Body of pancreas (tissue), 4 donors: ENCODE measurements at places on chromosomes 1 and 21.

GRCh38 chr1:12097321-12097720 lies 34.2 kb downstream of the TNFRSF8 start:
- no peak for DNase-seq

GRCh38 chr1:3548156-3548893 lies 63.0 kb downstream of the MEGF6 start:
- DNase-seq: peak; percentile 37

- DNase-seq: no peak
Measured at GRCh38 chr1:87179851-87180519, 148.7 kb upstream of the LMO4 start.

DNA sequence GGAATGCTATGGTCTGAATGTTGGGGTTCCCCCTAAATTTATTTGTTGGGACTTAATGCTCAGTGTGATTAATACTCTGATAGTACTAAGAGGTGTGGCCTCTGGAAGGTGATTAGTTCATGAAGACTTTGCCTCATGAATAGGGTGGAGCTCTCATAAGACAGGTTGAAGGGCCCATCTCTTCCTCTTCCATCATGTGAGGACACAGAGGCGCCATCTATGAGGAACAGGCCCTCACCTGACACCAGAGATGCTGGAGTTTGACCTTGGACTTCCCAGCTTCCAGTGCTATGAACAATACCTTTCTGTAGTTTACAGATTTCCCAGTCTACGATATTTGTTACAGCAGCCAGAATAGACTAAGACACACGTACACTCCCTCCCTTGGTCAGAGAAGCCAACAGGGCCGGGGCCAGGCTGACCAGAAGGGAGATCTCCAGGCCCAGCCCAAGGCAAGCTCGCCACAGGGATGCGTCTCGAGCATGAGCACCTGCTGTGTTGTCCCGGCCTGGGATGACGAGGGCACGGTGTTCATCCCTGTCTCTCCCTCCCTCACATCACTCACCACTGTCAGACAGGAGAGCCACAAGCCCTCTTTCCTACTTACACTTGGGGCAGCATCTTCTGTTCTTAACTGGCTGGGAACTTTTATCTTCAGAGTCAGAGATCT lies 4.7 kb upstream of the ABCG1 start:
- DNase-seq: no peak

DNA sequence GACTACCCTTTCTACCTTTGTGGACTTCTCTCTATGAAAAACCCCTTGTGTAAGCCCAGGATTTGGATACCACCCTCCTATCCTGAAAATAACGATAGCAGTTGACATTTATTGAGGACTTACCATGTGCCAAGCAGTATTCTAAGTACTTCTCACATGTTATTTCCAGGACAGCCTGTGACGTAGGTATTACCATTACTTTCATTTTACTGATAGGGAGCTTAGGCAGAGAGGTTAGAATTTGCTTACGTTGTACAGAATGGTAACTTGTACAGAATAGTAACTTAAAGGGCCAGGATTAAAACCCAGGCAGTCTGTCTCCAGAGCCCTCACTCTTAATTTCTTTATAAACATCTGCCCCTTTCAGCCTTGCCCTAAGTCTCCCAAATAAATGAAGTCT lies 138.3 kb downstream of the NTMT2 start:
- no peak for DNase-seq

DNA sequence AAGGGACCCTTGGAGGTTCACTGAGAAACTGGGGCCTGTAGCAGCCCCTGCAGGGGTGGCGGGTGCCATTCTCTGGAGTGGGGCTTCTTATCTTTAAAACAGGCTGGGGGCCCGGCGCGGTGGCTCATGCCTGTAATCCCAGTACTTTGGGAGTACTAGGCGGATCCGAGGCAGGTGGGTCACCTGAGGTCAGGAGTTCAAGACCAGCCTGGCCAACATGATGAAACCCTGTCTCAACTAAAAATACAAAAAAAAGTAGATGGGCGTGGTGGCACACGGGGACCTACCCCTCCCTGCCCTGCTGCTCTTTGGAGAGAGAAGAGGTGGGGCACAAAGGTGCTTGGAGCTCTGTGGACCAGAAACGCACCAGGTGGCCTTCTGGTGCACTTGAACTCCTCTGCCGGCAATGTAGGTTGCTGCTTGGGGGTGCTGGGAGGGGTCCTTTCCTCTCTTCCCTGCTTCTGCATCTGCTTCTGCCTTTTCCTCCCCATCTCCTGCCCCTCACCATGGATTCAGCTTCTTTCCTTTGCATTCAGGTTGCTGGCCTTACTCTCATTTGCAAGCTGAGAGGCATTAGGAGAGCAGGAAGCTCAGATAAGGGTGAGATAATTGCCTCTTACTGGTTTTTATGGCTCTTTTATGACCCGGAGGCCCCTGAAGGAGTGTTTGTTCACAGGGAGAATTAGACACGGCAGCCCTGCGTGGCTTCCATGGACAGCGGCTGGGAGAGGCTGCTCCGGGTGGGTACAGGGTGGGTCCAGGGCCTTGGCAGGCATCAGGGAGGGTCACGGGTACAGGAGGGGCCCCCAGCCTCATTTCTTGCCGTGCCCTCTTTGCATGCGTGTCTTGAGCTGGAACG lies 57.4 kb downstream of the ARHGEF10L start:
- DNase-seq: no peak

DNA sequence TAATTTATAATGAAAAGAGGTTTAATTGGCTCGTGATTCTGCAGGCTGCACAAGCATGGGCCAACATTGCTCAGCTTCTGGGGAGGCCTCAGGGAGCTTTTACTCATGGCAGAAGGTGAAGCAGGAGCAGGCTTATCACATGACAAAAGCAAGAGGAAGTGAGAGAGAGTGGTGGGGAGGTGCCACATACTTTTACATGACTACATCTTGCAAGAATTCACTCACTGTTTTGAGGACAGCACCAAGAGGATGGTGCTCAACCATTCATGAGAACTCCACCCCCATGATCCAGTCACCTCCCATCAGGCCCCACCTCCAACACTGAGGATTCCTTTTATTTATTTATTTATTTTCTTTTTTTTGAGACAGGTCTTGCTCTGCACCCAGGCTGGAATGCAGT lies 5.5 kb upstream of the PLEKHM2 start:
- peak; percentile 7 for DNase-seq
